IPS-NIHi11 (cell line): ENCODE measurements at places on chromosomes 5 and 9.

GRCh38 chr9:90333226-90333625 lies 309.4 kb downstream of the DIRAS2 start:
- DNase-seq, result no peak

DNA sequence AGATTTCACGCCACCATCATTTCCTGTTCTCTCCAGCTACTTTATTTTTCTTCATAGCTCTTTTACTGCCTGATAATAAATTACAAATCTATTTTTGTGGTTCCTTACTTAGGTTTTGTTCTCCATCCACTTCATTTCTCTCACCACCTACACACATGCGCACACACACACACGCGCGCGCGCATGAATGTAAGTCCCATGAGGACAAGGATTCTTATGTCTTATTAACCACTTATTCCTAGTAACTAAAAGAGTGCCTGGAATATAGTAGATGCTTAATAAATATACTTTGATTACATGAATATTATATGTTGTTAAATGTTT lies 116.5 kb downstream of the TRPM6 start:
- DNase-seq, result no peak

DNA sequence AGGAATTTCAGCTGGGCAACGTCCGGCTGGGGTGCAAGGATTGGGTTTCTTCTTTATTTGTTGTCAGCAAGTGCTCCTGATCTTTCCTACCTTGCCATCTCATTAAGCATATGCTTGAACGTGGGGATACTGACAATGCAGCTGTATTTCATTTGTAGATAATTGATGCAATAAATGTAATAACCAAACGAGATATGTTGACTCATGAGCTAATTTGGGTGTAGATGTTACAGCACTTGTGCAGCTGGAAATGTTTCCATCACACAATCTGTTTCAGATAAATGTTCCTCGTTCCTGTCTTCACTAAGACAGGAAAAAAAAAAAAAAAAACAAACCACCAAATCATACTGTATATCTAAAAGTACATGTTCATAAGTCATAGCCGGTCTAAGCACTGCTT lies 123.8 kb downstream of the DMRT2 start:
- DNase-seq, result no peak

DNA sequence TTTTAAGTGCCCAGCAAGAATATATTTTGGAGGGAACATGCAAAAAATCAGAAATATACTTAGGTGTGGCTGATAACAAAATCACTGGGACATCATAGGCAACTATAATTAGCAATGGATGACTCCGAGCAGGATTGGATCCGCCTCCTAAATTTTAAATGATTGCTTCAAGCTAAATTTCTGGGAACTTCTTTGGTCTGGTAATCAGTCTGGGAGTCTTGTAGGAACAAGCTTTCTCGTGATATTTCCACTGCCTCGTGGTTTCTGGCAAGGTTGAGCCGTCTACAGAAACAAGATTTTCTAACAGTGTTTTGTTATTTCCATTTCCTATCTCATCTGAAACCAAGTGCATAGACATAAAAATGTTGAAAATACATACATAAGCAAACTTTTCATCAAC lies 232.6 kb downstream of the BNC2 start:
- DNase-seq, result no peak

DNA sequence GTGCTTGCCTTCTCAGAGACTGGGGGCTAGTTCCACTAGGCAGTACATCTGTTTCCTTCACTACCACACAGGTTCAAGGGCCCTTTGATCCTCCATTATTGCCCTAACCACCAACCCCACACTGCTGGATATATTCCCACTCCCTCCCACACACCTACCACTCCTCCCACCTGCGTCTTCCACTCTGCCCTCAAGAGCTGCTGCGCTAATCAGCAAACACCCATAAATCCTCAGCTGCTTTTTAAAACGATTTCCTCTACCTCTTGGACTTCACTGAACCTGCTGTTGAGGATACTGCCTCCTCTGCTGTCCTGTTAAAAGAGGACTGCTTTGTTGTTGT lies 120.9 kb downstream of the MAPKAP1 start:
- no peak for DNase-seq
